ENCODE measurements at places on chromosomes 16 and 17.

DNA sequence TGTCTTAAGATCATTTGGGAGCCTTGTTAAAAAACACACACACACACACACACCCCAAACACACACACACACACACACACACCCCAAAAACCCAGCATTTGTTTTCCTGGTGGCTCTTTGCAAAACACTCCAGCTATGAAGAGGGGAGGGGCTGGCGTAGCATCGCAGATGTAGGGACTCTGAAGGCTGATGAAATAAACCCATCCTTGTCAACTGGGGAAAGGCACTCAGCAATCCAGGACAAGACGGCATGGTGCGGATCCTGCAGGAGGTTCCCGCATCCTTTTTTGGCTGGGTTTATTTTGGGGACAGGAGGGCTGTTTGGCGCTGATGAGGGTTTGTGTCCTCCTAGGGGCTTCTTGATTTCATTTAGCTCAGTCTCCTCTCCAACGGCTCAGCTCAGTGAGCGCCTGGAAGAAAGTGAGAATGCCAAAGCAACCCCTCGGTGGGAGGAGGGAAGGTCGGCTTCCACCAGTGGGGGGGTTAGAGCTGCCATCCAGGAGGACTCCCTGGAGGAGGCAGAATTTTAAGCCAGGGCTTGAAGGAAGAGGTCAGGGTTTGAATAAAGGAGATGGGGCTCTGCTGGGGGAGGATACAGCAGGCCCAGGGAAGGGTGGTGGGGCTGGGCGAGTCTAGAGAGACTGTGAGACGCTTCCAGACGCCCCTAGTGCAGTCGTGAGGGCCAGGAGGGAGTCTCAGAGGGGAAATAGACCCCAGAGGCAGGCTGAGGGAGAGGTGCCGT lies 12.4 kb upstream of the GSE1 start:
- DNase-seq = no peak

DNA sequence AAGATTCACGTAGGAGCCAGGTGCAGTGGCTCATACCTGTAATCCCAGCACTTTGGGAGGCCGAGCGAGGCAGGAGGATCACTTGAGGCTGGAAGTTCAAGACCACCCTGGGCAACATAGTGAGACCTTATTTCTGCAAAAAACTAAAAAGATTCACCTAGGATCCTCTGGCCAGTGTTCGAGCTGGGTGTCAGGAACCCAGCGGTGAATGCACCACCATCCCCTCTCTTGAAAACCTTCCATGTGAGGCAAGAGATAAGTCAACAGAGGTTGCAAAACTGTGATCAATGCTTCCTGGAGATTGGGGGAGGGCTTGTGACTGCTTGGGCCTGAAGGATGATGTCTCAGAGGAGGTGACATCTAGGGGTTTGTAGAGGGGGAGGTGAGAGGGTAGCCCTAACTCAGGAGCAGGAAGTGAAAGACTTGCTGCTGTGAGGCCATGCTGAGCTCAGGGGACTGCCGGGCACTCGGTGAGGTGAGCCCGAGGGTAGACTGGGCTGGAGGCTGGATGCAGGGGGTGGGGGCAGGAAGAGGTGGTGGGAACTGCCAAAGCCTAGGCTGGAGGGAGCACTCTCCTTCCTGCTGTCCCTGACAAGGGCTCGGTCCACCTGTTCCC lies 11.7 kb downstream of the GJD3 start:
- no peak for DNase-seq

GRCh38 chr17:30600830-30601494 lies 123.8 kb downstream of the GOSR1 start:
- DNase-seq = no peak

DNA sequence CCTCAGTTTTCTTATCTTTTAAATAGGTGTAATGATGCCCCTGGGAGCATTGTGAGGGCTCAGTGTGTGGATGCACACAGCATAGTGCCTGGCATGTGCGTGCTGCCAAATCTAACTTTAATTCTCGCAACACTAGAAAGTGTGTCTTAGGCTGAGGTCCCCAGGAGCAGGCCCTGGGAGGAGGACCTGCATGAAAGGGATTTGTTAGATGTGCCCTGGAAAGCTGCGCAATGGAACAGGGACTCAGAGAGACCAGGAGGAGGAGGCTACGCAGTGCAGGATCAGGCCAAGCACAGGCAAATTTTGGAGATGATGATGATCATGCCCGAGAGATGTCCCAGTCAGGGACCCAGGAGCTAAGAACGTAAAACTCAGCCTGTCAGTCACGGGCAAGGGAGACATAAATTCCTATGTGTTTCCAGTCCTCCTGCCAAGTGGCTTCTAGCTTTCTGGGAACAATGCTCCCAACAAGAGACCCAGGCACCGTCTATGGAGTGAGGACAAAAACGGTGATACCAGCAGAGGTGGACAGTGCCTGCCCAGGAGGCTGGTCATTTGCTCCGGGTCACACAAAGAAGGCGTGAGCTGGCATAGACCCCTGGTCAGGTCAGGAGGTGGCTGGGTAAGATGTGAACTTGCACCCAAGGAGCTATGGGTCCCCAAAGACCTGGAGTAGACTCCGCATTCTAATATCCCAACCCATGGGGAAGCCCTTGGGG lies 352.2 kb upstream of the TNRC6C start:
- no peak for DNase-seq

GRCh38 chr17:19372439-19372838 lies 5.9 kb upstream of the MAPK7 start:
- DNase-seq = no peak

DNA sequence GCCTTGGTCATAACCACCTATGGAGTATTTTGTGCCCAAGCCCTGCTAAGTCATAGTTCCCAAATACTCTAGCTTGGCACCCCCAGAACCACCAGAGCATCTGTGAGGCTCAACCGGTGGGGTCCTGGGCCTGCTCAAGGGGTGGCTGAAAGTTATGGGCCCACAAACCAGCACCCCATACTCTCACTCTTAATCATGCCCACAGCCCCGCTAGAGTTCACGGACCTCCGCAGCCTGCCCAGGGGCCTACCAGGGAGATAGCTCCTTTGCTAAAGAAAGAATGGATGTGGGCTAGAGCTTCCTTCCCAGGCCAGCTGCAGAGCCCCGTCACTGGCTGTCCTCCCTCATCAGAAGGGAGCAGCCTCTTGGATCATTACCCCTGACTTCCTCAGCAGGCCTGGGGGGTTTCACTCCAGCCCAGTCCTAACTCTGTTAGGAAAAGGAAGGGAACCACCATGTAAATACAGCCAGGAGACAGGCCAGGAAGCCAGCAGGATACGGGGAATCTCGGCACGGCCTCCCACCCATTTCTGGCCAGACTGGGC lies 1.4 kb downstream of the GIT1 start:
- no peak for DNase-seq

DNA sequence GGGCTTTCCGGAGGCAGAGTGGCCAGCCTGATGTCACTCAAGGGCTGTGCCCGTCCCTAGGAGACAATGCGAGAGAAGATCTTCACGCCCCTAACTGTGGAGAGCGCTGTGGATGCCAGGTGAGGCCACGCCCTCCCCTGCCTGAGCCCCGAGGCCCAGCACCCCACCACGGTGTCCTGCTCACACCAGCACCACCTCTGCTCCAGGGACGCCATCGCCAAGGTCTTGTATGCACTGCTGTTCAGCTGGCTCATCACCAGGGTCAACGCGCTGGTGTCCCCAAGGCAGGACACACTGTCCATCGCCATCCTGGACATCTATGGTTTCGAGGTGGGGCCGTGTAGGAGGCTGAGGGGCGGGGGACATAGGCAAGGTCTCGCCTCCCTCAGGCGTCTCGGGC lies 27.8 kb downstream of the MYO15A start:
- DNase-seq = no peak

- no peak for DNase-seq
Observed at GRCh38 chr17:32523017-32523680, 36.4 kb downstream of the CDK5R1 start.

- no peak for DNase-seq
Observed at GRCh38 chr17:14261406-14261805, 24.7 kb upstream of the CDRT15 start.

DNA sequence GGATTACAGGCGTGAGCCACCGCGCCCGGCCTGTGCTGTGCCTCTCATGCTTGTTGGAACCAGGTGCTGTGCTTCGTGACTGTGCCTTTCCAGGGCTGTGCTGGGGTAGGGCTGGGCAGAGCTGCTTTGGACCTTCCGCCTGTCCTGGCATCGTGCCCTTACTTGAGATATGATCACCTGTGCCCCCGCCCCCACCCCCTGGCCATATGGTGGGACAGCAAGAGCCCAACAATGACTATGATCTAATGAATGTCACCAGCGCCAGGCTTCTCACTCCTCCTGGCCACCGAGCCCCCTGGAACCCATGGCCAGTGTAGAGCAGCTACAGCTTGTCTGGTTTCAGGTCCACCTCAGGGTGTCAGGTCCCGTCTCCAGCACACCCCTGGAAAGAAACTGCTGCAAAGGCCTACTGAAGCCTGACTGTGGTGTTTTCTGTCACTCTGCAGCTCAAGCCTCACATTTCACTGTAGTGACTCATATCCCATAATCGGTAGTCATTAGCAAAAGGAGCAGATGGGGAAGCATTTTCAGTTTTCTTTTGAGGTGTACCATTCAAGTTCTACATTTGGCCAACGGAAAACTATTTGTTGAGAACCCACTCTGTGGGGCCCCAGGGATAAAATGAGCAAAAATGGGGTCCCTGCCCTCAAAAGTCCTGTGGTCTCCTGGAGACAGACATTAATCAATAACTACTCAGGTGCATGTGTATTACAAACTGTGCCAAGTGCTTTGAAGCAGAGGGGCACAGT lies 22.1 kb downstream of the FCSK start:
- DNase-seq = no peak

DNA sequence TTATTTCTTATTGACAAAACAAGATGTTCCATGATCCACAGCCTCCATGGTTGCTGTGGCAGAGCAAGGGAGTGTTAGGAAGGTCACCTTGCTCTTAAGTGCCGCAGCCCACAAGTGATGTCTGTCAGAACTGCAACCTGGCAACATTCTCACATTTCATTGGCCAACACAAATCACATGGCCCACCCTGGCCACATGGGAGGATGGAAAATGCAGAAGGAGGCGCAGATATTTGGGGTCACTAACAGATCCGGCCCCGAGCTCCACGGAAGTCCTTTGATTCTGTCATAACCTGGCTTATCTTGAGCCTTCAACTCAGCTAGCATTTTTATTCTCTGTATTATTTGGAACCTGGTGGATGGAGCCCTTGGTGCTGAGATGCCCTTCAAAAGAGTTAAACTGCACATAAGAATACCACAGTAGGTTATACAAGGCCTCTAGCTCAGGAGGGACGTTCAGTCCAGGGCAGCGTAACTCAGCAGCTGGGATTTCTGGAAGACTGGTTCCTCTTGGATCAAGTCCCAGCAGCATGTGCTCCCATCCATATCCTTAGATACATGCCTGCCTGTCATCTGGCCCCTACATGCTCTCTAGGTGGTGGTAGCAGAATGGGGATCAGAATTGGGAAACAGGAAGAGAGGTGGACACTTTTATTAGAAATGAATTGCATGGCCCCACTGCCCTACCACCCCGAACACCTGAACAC lies 508.1 kb downstream of the HAPSTR1 start:
- DNase-seq = no peak

- no peak for DNase-seq
Observed at GRCh38 chr16:53632526-53632925, 71.1 kb downstream of the RPGRIP1L start.

- no peak for DNase-seq
Observed at GRCh38 chr16:82389956-82390650, 220.1 kb upstream of the MPHOSPH6 start.

- no peak for DNase-seq
Observed at GRCh38 chr17:32907583-32907982, 20.4 kb upstream of the TMEM98 start.

DNA sequence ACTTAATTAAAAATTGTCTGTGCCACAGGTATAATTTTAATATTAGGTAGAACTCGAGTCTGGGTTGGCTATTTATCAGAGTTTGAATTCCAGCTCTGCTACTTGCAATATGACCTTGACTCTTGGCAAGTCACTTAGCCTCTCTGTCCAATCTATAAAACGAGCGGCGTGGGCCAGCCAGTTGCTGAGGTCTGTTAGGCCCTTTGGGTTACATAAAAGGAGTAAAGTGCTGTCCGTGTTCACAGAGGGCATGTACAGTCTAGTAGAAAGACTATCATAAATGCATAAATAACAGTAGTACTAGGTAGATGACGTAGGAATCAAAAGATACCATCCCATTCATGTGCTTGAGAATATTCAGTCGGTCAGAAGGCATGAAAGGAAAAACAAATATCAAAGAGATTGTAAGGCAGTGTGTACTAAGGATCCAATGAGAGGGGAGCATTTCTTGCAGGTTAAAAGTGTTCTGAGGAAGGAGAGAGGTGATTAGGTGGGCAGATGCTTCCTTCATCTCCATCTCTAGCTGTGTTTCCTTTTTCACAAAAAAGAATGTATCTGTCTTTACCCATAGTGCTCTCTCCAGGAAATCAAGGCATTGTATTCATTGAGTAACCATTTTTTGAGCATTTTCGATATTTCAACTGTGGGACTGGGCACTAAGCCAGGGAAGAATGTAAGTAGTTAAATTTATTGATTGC lies 2.4 kb downstream of the TNRC6A start:
- no peak for DNase-seq

- no peak for DNase-seq
Observed at GRCh38 chr17:66885417-66885816, 50.5 kb downstream of the CACNG5 start.

DNA sequence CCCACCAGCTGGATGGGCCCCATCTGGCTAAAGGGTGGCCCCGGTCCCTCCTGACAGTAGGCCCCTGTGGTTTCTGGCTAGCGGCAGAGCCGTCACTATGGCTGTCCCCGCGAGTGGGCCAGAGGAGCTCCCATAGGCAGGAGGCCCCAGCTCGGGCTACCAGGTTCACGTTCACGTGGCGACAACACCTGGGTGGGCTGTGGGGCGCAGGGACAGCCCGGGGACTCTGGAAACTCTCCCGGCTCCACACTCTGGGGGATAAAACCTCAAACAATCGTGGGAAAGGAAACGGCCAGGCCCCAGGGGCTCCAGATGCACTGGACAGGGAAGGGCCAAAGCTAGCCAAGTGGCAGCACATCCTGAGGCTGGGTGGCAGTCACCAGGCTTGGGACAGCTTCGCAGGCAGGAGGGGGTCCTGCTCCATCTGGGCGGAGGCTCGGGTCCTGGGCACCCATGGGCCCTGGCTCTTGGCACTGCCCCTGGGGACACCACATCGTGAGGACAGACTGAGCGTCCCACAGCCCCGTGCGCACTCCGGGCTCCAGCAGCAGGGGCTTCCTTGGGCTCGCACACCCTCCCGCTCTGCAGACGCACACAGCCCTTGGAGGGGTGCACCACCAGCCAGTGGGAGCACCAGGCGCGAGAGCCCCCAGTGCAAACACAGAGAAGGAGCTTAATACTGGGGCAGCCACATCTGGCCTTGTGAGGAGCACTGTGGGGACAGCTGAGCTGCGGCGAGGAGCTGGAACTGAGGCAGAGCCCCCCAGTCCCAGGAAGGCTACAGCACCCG lies 4.4 kb downstream of the RNF166 start:
- no peak for DNase-seq

GRCh38 chr17:80381416-80381923 lies 33.5 kb upstream of the ENDOV start:
- DNase-seq = no peak

GRCh38 chr17:1313270-1314005 lies 34.0 kb downstream of the TRARG1 start:
- DNase-seq = no peak

- no peak for DNase-seq
Observed at GRCh38 chr17:75335315-75335714, 46.1 kb upstream of the SLC25A19 start.

- DNase-seq = no peak
Observed at GRCh38 chr16:46629331-46630219, 8.4 kb upstream of the SHCBP1 start.

Measured in activated CD4-positive, CD25-positive, alpha-beta regulatory T cell (primary cell).